NCI-H1436 treated with DMSO at 0.1 percent for 48 hours (cell line): ENCODE measurements at places on chromosomes 12 and 14.

DNA sequence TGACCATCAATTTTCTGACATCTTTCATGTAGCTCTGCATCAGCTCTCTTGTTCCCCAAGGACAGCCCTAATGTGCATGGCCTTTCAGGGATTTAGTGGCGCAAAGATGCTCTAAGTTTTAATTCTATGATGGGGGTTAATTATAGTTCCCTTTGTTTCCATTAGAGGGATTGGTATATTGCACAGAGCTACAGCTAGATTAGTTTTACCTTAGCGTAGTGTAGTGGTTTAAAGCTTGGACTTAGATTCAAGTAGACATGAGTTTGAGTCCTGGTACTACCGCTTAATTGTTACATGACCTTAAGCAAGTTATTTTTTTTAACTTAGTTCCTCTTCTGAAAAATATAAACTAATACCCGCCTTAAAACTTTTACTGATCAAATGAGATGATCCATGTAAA, 247.8 kb upstream of the KRR1 start:
- DNase-seq, result no peak

DNA sequence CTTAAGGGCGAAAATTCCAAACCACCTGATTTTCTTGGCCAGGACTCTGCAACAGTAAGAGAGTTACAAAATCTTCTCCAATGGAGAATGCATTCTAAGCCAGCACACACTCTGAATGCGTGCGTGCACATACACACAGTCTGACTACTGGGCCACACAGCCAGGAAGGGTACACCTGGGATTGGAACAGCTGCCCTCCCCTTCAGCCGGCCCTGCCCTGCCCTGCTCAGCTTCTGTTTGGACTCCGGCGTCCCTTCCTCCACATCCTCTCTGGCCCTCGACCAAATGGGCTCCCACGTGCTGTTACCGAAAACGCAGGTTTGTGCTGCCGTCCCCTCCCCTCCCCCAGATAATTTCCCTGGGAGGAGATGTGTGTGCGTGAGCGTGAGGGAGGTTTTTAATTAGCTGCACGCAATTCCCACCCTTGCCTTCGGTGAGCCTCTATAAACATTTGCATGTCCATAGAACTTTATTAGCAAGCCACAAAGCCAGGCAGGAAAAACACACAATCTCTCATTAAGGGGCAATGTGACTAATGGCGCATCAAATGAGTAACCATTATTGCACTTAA, 43.0 kb downstream of the CCNK start:
- no peak for DNase-seq

GRCh38 chr12:117046011-117046369, 53.2 kb downstream of the TESC start:
- DNase-seq, result no peak

DNA sequence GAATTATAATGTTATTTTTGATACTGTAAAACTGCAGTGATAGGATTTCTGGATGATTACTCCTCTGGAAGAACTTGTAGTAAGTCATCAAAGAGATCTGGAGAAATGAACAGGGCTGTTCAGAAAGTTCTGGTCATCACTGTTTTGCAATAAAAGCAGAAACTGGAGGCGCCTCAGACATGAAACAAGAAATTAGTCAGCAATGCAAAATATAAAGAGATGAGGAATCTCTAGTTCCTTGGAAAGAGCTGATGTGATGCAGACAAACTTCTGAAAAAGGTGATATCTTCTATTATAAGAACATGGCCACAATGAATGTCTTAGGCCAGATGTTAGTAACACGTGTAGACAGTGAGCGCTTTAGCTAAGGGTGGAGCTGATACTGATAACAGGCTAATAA, 9.5 kb downstream of the ACIN1 start:
- no peak for DNase-seq

- DNase-seq, result no peak
Observed at GRCh38 chr14:102532204-102532658, 22.7 kb upstream of the ANKRD9 start.

DNA sequence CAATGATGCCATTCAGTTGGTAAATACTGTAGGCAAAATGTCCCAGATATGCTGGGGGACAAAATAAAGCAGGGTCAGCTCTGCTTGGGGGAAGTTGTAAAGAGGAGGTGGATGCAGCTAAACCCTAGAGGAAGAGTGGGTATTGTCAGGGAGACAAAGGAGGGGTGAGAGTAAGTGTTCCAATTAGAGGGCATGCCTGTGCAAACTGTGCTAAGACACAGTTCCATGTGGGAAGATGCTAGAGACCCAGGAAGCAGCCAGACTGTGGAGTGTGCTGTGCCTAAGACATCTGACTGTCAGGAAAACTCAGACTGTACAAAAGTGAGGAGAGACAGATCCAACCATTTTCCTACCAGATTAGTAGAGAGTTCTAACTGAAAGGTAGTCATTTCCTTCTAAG, 474.3 kb downstream of the ATP23 start:
- DNase-seq, result no peak

GRCh38 chr12:55681142-55682077, 26.3 kb downstream of the ITGA7 start:
- DNase-seq, result no peak

DNA sequence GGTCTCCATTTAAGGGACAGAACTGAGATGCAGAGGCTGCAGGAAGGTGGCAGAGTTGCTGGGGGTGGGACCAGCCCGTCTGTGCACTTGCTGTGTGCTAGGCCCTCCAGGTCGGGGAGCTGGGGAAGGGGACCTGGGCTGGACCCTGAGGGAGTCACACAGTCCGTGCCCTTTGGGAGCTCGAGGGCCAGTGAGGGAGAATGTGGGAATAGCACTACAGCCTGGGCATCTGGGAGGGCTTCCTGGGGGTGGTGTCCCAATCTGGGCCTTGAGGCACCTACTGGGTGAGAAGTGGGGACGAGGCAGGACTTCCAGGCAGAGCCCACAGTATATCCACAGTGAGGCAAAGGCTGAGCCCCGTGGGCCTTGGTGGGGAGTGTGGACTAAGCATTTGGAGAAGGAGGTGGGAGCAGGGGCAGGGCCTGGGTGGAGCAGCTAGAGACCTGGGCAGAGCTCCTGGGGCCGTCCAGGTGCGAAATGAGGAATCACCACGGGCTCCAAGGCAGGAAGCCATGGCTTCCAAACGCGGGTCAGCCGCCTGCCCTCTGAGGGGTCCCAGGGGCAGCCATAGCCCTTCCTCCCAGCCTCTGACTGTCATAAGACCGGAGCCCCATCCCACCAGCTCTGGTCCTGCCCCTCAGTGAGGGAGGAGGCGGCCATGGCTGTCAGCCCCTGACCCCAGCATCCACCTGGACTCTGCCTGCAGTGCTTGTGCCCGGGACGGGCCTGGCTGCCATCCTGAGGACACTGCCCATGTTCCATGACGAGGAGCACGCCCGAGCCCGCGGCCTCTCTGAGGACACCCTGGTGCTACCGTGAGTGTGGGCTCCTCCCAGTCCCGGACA, 6.6 kb downstream of the ASPG start:
- no peak for DNase-seq

GRCh38 chr14:78182722-78183121, 12.5 kb downstream of the NRXN3 start:
- no peak for DNase-seq

- no peak for DNase-seq
Observed at GRCh38 chr12:97283297-97283696, 179.3 kb upstream of the RMST start.

- no peak for DNase-seq
Observed at GRCh38 chr14:61122862-61123261, 141.8 kb downstream of the SLC38A6 start.

- no peak for DNase-seq
Observed at GRCh38 chr14:63993992-63994391, 141.2 kb downstream of the SYNE2 start.

DNA sequence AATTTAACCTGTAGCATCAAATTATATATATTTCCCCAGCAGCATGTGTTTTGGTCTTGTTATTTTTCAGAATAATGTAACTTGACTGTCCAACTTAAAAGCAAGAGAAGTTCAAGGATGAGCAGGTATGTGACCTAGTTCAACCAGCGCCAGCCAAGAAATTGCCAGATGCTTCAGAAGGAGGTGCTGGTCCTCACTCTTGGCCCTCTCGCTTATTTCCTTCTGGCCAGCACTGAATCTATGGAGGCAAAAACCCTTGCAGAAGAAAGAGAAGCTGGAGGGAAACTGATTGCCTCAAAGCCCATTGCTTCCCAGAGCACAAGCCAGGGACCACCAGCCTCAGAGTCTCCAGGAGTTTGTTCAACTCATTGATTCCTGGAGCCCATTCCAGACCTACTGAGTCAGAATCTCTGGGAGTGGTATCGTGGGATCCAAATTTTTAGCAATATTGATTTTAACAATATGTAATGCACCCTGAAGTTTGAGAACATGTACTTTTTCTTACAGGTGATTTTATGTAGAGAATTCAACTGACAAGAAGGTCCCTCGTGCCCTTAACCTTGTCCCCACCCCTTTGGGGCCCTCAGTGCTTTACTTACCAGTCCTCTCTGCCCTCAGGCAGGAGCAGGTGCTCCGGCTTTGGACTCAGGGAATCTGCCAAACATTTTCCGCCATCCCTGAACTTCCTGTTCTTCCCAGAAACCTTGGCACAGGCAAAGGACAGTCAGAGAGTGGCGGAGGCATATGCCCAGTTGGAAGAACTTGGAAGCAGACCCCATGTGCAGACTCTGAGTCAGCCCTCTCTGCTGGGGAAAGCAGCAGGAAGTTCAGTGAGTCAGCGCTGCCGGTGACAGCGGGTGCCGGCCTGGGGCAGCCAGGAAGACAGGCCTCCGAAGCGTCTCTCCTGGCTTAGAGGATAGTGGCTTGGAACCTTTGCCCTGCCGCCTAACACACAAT, 10.4 kb downstream of the BEST3 start:
- DNase-seq, result no peak

DNA sequence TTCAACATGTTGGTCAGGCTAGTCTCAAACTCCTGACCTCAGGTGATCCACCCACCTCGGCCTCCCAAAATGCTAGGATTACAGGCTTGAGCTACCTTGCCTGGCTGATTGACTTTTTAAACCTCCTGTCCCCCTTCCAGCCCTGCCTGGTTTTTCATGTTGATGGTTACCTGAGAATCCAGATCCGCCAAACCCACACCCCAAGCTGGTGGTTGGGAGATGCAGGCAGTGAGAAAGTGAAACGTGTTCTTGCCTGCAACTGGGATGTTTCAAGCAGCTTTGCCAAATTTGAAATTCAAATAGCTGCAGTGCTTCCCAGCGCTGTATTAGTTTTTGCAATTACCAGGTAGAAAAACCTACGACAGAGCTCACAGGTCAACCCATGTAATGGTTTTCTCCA, 238.3 kb upstream of the PWP1 start:
- DNase-seq, result no peak

DNA sequence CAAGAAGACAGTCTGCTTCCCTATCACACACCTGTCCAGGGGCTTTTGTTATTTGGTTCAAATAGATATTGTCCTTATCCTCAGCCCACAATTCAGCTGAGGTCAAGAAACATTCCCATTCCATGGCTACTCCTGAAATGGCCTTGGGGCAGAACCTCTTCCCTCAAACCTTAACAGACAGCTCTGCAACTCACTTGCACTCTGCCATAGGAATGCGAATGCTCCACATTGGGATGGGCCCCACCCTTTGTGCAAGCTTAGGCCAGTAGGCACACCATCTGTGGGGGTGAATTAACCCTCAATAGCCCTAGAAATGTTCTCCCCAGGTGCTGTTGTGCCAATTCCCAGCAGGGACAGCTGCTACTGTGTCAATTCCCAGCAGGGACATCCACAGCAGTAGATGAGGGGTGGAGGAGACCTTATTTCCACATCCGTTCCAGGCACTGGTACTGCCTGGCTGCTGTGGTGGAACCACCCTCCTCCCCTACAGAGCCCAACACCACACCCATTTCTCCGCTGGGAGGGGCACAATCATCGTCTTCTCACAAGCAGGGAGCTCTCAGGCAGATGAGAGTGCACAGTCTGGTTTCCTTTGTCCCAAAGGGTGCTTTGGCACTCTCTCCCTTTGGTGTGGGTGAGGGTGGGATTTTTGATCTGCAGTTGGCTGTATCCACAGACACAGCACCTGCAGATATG, 42.3 kb upstream of the GLIPR1 start:
- no peak for DNase-seq

- no peak for DNase-seq
Observed at GRCh38 chr12:101238800-101239329, 28.8 kb upstream of the SLC5A8 start.

DNA sequence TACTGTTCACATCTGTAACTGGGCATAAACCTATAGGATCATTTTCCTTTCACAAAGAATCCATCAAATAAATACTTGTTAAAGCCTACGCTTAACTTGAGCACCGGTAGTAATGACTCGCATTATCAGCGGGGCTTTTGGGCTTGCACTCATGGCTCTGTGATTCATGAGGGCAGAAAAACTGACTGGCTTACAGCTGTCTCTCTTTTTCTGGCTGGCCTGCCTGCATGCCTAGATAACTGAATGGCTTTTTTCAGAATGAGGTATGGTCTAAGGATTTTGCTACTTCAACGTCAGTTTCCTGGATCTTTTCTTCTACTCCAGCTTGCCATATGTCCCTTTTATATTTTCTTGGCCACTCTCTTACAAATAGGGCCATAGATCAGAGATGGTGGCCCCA, 531.1 kb downstream of the NRXN3 start:
- no peak for DNase-seq

DNA sequence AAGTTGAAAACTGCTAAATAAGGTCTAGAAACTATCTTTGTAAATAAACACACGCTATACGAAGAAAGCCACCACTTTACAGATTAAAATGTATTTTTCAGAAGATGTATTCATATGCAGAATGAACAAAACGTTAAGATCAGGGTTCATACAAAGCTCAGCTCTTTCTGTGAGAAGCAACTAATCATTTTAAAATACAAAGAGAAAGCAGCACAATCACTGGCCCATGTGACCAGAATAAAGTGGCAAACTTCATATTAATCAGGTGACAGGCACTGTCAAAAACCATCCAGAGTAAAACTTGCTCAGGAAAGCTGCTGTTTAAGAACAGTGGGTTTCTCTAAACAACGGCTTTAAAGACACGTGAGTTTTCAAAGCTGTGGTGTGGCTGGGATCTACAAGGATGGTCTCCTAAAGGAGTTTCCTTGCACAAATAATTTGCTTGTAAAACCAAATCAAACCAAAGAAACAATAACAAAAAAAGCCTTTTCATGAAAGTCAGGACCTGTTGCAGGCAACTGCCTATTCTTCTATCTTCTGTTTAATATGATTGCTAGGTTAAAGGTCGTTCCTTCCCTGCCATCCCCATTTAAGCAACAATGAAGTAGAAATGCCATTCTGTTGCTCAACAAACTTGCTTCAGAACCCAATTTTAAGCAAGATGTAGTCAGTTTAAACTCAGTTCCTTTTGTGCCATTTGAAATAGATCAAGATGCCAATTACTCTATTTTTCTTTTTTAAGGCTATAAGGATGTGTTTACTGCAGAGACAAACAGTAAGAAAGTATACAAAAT, 22.3 kb downstream of the SEL1L start:
- DNase-seq, result no peak

- peak; percentile 59 for DNase-seq
Observed at GRCh38 chr12:32671930-32672780, 6.9 kb upstream of the DNM1L start.

DNA sequence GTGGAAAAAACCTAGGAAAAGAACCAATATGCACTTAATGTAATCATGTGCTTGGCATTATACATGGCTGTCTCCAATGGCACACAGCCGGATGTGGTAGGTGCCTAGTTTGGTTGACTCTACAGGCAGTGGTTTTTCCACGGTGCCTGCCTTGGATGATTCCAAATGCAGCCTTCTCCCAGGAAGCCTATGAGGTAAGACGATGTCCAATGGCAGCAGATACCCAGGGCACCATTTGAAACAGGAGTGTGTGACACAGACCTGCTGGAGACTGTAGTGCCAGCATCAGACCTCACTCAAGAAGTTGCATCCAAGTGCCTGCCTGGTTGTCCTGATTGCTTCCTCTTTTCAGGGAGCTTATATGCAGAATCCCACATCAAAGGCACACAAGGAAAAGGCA, 88.0 kb upstream of the VASH1 start:
- no peak for DNase-seq
